ENCODE measurements at places on chromosomes 5 and 9. TPM values are rescaled to one million over a fixed set of nuclear protein-coding genes. Genes with fewer than 3 reads are reported as not detected.

DNA sequence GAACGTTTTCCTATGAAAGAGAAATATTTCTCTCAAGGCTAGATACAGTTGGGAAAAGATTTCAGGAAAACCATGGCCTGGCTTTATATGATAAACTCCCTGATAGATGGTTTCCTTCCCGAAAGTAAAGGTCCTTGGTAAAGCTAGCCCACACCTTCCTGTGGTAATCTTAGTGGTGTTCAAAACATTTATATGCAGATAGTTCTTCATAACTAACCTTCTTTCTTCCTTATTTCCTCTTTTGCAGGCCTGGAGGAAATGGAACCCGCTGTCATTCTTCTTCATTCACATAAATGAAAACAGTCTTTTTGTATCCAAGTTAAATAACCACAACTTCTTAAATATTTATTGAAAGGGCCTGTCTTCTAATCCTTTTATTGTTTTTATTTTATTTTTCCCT lies 474.0 kb upstream of the ACTBL2 start:
- DNase-seq = no peak

Gene KIF27
- 1.0 TPM for total RNA-seq

- no peak for DNase-seq
These were observed 24.3 kb upstream of the TEX10 start for GRCh38 chr9:100377015-100377414.

DNA sequence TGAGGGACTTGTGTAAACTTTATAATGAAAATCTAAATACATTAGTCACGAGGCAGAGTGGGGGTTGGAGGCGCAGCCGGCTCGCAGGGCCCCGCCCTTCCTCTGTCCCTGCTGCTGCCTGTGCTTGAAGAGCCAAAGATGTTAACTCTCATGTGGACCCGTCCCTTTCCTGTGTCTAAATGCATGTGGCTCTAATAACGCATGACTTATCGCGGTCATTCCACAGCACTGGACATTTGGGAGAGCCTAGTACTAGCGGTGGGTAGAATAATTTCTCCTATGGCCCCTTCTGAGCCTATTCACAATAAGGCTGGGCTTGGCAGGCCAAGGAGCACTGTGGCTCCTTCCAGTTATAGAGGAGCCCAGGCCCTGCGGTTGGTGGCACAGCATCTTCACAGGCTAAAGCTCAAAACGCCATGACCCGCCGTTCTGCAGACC lies 82.3 kb upstream of the SIMC1 start:
- DNase-seq = no peak

Gene CD14
- 1.0 TPM for total RNA-seq

- no peak for DNase-seq
These were observed 71.4 kb downstream of the DCP2 start for GRCh38 chr5:113047733-113048652.
